ENCODE measurements at places on chromosomes 5 and 9.

GRCh38 chr5:34045023-34045422 is 2.0 kb upstream of the C1QTNF3 start:
- DNase-seq, result peak; percentile 39

DNA sequence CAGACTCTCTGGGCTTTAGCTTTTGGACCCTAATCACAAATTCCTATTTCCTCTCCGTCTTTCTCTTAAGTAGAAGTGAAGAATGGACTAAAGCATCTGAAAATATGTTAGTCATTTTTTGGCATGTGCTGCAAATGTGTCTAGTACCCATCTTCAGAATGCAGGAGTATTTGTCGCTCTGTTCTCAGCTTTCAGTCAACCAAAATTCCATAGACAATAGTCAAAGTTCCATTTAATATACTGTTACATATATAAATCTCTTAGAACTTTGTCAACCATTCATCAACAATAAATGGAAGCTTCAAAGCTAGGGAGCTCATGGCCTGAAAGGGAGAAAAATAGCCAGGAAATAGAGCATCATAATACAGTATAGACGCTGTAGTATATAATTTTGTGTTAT is 509.4 kb downstream of the BNC2 start:
- peak; percentile 89 for DNase-seq

DNA sequence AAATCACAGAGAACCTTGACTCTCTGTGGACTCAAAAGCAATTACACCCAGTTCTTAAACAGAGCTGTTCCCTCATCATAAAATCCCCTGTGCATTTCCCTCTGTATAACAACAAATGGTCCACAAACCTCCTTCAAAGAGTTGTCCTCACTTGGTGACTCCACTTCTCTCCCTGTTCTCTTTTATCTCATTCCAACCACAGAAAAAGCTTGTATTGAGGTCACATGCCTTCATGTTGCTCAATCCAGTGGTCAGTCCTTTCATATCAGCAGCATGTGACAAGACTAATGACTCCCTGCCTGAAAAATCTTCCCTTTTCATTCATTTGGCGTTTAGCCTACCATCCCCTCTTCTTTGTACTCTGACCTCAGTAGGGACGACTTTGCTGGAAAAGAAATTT is 158.0 kb downstream of the DEPDC1B start:
- peak; percentile 63 for DNase-seq

DNA sequence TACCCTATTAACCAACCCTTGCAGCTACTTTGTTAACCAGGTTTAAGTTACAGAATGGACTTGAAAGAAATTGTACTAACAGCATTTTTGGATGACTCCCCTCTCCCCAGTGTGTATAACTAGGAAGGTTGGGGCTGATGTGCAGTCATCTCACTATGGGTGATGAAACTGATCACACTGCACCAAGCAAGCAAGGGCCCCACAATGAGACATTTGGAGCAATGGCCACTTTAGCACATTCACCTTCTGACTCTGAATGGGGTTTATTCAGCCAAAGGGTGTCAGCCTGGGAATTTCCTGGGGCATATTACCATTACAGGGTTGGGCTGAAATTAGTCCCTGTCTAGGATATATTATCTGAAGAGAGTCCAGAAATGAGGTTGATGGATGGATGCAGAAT is 18.7 kb upstream of the CYFIP2 start:
- no peak for DNase-seq

DNA sequence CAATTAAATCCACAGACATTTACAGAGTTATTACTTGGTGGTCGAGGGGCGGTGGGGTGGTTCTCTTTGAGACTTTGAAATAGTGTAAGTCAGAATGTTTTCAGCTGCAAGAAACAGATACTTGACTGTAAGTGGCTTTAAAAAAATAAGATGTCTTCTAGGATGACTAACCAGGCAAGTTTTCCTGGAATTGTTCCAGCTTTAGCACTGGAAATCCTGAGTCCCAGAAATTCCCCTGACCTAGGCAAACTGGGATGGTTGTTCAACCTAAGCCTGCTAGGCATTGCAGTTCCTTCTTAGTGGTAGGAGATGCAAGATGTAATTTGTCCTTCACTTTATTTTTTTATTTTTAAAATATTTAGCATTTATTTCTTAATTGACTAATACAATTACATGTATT is 169.5 kb upstream of the POC5 start:
- peak; percentile 6 for DNase-seq

- no peak for DNase-seq
Measured at GRCh38 chr9:132027752-132028663, 51.7 kb downstream of the MED27 start.

GRCh38 chr9:111381006-111381405 is 51.0 kb upstream of the OR2K2 start:
- DNase-seq, result no peak

DNA sequence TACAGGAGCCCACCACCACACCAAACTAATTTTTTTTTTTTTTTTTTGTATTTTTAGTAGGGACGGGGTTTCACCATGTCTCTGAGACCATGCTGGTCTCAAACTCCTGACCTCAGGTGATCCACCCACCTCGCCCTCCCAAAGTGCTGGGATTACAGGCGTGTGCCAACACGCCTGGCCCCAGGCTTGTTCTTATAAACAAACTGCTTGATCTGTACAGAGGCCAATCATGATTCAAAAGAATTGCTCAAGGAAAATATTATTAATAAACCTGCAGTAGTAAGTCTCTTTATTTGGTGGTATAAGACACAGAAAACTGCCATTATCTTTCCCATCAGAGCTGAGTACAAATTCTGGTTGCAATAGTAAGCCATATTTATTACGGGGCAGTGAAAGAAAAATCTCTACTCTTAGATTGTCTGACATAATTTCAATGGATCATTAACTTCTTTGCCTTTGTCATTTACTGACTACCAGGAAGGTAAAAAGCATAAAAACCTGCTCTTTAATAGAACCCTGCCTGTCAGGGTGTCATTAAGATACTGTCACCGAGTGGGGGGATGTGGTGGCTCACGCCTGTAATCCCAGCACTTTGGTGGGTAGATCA is 33.3 kb downstream of the RASEF start:
- no peak for DNase-seq

DNA sequence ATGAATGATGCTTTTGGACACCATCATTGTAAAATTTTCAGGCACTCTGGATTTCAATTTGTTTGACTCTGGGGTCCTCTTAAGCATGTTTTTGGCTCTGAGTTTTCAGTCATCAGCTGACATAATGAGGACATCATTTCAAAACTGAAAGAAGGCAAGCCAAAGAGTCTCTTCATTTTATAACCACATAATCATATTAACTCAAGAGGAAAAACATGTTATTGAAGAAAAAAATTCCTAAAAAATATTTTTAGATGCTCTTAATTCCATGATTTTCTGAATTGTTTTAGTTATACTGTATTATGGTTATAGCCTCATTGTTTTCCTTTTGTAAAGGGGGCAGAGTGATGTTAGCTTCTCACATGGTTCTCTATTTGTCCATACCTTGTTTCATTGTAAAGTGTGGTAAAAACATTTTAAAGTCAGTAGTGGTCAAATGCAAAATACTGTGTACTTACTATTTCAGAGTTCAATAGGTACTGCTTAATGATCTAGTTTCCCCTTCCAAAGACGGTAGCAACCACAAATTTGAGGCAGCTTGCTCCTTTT is 472.1 kb downstream of the DMRT2 start:
- no peak for DNase-seq
